Esophagus squamous epithelium (tissue), 5 donors: ENCODE measurements at places on chromosomes 1 and 21. TPM values are rescaled to one million over a fixed set of nuclear protein-coding genes. Genes with fewer than 3 reads are reported as not detected.

Gene SPRR5
- total RNA-seq = 2.2 TPM

Gene OR10Z1
- total RNA-seq = not detected

Gene FNBP1L
- total RNA-seq = 8.3 TPM

Gene TINAGL1
- 46.4 TPM for total RNA-seq

Gene TSPEAR
- not detected for total RNA-seq

Gene TRIM67
- not detected for total RNA-seq

Gene HES3
- not detected for total RNA-seq

GRCh38 chr21:41830145-41830707 is 48.9 kb downstream of the PRDM15 start:
- H3K27me3 ChIP-seq = no peaks in the 10 kb centered on the region
- H3K27ac ChIP-seq = no peak overlapping the region
- no peaks in the 10 kb centered on the region for H3K4me1 ChIP-seq

DNA sequence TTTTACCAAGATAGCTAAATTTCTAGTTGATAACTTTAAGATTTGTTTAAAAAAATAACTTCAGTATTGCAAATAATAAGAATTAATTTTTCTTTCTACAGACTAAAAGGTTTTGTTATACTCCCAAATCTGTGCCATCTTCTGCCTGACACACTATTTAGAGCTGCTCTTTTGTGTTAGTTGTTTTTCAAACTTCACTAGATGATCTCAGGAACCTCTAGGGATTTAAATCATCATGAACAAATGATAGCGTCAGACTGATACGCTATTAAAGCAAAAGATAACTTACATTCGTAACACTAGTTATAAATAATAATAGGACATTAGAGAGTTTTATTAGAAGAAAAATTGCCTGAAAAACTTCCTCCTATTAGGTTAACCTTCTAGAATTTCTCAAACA is 243.1 kb upstream of the CXADR start:
- no peak overlapping the region for H3K4me3 ChIP-seq
- no peaks in the 10 kb centered on the region for H3K27me3 ChIP-seq
- DNase-seq = no peak
- H3K36me3 ChIP-seq = no peaks in the 10 kb centered on the region
- H3K4me1 ChIP-seq = no peaks in the 10 kb centered on the region
- no peak overlapping the region for H3K27ac ChIP-seq

- H3K36me3 ChIP-seq = no peaks in the 10 kb centered on the region
- H3K27me3 ChIP-seq = no peaks in the 10 kb centered on the region
- no peak overlapping the region for H3K27ac ChIP-seq
- no peaks in the 10 kb centered on the region for H3K4me1 ChIP-seq
- DNase-seq = no peak
- no peak overlapping the region for H3K4me3 ChIP-seq
Measured at GRCh38 chr1:98232678-98233077, 311.8 kb upstream of the DPYD start.

GRCh38 chr1:56414728-56415224 is 164.6 kb downstream of the PLPP3 start:
- no peak overlapping the region for H3K4me3 ChIP-seq
- no peak overlapping the region for H3K27ac ChIP-seq
- H3K27me3 ChIP-seq = no peaks in the 10 kb centered on the region
